Bronchial epithelial cell (primary cell): ENCODE measurements at places on chromosomes 7 and 10.

GRCh38 chr7:70761711-70762328 lies 370.1 kb upstream of the GALNT17 start:
- DNase-seq = no peak

DNA sequence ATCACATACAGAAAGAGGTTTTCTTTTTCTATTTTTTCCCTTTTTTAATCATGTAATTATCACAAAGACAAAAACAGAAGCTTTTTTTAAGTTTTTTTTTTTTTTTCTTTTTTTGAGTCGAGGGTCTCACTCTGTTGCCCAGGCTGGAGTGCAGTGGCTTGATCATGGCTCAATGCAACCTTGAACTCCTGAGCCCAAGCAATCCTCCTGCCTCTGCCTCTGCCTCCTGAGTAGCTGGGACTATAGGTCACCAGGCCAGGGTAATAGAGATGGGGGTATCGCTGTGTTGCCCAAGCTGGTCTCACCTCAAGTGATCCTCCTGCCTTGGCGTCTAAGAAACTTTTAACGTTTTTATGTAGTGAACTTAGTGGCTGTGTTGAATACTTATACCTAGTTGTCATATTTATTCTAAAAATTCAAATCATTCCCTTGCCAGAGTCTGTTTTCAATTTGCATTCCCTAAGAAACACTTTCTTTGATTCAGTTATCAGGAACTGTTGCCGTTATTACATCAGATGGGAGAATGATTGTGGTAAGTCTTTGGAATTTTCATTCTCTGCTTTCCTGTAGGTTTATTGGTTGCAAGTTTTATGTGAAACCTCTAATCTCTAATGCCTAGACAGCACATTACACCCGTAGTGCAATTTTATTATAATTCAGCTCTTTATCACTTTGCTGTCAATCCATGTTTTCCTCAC lies 1.3 kb downstream of the LSM8 start:
- DNase-seq = no peak

DNA sequence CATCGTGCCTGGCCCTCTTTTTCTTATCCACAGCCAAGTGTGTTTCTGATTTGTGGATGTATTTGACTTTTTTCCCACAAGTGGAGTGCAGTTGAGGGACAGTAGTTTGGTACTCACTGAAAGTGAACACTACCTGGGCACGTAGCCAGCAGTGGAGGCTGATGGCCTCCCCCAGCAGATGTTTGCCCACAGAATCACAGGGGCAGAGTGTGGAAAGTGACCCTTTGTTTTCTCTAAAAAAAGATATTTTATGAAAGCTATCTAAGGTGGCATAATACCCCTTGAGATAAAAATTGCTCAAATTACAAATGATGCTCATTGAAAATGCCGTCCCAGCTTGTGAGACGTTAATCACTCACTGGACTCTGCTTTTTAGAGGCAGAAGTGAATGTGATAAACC lies 29.1 kb downstream of the WDR37 start:
- no peak for DNase-seq

DNA sequence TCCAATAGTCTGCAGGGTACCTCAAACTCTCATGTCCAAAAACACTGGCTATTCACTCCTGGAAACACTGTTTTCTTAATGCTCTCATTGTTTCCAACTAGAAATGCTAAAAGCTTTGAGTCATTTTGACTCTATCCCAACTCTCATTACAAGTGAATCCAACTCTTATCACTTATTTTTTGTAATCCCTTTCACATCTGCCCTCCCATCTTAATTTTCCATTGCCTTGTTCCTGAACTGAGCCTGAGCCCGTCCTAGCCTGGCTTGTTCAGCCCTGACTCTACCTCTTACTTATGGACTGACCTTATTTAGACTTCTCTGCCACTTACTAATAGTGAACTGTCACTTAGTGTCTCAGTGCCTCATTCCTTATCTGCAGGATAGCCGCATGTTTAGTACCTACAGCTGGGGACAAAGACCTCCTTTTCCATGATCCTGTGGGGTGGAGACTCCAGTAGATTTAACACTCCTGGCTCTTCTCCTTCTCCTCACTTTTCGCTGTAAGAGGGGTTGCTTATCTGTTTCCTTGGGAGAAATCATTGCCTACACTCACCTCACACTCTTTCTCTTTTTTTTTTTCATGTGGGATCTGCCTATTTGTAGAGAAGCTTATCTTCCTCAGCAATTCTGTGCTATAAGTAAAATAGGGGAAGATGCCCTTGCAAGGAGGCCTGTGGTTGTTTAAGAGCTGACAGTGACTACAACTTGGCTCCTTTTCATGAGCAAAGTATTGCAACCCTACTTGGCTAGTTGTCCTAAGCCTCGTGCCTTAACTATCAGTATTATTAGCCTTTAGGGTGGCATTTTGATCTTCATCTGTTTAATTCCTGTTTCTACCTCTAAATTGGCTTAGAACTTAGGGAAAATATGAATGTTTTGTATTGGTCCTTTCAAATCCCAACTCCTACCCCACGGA lies 56.4 kb downstream of the SLC16A12 start:
- peak; percentile 11 for DNase-seq

DNA sequence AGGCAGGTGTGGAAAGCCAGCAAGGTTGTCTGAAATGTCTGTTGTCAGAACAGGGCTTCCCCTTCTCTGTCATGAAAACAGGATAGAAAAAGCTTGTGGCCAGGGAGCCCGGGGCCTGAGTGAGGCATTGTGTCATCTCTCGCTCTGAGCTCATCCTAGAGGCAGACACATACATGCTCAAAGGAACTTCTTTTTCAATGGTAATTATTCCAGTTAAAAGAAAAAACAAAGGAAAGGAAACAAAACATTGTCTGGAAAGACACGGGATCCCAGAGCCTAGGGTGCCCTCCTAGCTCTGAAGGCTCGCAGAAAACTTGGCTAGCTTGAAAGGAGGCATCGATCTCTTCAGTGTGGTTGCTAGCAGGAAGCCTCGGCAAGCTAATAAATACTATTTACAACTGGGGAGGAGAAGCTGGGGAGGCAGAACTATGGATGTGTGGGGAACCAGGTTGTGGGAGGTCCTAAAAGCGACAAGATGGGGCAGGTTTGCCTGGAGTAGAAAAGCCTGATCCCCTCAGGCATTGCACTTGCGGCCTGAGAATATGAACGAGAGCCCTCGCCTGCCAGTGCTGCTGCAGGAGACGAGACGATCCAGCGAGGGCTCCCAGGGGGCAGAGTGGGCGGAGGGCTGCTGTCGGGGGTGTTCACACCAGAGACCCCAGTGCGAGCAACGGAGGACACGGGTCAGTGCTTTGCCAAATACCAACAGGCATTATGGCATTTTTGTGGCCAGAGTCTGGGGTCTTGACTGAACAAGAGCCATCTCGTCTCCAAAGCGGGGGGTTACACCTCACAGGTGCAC lies 32.8 kb upstream of the DGKI start:
- peak; percentile 62 for DNase-seq

DNA sequence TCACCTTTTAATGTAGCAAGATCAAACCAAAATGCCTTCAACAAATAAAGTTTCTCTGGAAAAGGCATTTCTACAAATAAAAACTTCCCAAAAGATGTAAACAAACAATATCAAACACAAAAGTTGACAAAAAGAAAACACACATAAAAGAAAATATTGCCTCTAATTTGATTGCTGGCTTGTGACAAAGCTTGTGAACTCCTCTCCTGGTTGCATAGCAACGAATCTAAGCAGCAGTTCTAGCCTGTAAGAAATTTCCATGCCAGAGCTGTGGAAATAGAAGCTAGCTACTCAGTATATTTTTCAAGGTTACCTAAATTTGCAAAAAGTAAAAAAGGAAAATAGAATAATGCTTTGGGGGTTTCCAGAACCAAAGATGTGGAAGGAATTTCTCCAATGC lies 173.9 kb upstream of the CDK1 start:
- DNase-seq = no peak

GRCh38 chr10:94607111-94607510 lies 61.5 kb downstream of the HELLS start:
- DNase-seq = no peak

- DNase-seq = no peak
These were observed 11.5 kb upstream of the KLRG2 start for GRCh38 chr7:139494835-139495579.

- DNase-seq = no peak
These were observed 463.6 kb upstream of the DPP6 start for GRCh38 chr7:153588586-153588985.

DNA sequence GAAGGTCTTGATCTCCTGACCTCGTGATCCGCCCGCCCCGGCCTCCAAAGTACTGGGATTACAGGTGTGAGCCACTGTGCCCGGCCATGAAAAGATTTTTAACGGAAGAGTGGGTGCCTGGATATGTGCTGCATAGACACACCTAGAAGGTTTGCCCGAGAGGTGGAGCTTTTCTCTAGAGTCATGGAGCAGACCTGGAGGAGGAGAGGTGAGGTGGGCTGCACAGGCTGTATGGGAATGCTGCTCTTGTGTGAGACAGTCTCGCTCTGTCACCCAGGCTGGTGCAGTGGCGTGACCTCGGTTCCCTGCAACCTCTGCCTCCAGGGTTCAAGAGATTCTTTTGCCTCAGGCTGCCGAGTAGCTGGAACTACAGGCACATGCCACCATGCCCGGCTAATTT lies 103.3 kb downstream of the ACTR3B start:
- no peak for DNase-seq

- DNase-seq = no peak
These were observed 113.3 kb downstream of the CYTH3 start for GRCh38 chr7:6159097-6159483.

GRCh38 chr10:88908194-88908593 lies 28.1 kb downstream of the STAMBPL1 start:
- no peak for DNase-seq

DNA sequence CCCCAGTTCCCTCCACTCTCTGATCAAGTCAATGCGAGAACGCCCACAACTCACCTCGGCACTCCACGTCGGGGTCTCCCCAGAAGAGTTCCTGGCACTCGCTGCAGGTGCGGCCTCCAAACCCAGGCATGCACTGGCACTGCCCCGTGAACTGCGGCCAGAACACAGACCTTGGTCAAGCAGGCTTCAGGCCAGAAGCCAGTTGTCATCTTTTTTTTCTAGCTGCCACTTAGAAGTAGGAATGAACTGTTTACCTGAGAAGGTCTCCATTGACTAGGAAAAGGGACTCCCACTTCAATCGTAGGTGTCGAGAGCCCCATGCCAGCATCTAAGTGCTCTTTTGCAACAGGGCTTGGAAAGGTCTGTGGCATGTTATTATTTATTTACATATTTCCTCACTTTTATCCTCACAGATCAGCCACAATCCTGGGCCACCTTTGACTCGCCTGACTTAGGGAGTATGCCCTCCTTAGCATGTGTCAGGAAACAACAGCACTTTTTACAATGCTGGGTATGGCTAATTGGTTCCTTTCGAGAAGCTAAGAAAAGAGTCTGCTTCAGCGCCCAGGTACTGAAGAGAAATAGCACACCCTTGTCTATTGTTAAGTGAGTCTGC lies 51.7 kb downstream of the LAMB1 start:
- DNase-seq = no peak

DNA sequence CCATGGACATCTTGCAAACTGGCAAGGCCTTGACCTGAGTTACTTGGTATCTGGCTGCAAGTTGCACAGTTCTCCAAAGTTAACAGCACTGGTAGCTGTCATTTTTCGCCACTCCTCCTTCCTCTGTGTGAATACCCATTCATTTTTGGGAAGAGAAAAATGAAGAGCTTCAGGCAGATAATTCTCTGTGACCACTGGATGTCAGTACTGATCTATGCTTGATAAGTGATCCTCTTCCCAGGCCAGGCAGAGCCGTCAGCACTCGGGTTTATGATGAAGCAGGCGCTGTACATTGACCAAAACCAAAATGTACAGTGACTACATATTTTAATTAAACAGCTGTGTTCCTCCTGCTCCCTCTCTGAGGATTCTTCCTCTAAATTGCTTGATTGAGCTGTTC lies 55.9 kb upstream of the PDZD8 start:
- DNase-seq = peak; percentile 48

DNA sequence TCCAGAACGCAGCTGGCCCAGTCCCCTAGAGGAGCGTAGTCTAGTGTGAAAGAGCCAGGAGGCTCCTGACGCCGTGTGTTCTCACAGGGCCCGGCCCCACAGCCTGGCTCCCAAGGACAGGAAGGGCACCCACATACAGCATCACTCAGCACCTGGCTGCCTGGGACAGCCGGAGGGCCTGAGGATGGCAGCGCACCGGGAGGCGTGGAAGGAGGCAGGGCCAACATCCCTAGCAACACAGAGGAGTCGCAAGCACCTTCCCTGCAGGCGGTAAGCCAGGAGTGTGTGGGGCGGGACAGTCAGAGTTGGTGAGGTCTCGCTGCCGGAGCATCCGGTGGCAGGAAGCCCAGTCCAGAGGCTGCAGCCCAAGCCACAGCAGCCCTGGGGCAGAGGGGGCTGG lies 125.8 kb downstream of the MAD1L1 start:
- no peak for DNase-seq

GRCh38 chr10:7984325-7984724 lies 70.2 kb upstream of the GATA3 start:
- DNase-seq = no peak

DNA sequence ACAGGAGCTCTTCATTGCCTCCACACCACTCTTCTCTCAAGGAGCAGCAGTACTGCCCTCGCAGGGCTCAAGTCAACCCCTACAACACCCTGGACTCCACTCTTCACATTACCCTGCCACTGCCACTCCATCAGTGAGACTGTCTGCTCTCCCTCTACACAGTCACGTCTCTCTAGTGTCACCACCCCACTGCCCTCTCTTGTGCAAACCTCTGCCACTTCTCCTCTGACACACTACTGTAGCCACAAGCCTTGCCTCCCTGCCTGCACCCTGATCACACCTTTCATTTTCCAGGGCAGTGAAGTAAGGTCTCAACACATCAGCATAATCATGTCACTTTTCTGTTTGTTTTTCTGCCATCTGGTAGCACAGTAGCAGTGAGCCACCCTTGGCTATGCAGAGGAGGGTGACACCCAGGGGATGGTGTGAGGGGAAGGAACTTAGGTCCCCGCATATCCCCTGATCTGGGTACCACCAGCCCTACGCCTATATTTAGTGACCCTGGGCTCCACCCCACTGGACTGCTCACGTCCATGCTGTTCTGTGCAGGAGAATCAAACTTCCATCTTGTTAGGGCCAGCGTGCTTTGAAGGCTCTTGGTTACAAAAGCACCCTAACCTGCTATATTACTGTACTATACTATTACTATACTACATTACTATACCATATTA lies 1.6 kb downstream of the C10orf143 start:
- no peak for DNase-seq

DNA sequence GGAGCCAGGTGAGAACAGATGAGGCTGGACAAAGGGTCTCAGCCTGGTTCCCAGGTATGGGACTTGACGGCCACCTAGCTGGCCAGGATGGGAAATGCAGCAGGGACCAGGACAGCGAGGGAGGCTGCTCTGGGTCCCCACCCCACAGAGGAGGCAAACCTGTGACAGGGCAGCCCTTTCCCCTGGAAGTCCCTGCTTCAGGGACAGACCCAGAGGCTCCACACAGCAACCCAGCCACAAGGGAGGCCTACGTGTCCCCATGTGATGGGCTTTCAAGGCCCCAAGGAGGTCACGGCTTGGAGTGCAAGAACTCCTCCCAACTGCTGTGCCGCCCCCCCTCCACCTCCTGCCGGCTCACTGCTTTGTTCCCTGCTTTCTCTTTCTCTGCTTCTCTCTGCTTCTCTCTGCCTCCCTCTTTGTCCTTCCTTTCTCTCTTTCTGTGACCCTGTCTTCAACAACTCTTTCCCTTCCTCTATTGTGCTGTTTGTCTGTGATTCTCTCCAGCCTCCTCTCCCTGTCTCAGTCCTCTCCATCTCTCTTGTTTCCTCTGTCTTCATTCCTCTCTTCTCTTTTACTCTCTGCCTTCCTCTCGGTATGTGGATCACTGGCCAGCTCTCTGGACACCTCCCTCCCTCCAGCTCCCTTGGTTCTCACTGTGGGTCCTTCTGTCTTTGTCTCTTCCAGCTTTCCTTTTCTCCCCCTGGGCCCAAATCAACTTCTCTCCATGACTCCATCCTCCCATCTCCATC lies 9.6 kb upstream of the EIF5AL1 start:
- peak; percentile 10 for DNase-seq

GRCh38 chr7:5200561-5201235 lies 10.7 kb downstream of the WIPI2 start:
- no peak for DNase-seq
